ENCODE measurements at places on chromosomes 1 and 21.
A peak's percentile ranks its signal among the peaks of the same experiment; 100 is the strongest.

- peak; percentile 62 for DNase-seq
These were observed 5.4 kb downstream of the EIF2D start for GRCh38 chr1:206606867-206607266.

GRCh38 chr1:10901891-10902805 is 105.7 kb upstream of the CASZ1 start:
- no peak for DNase-seq

DNA sequence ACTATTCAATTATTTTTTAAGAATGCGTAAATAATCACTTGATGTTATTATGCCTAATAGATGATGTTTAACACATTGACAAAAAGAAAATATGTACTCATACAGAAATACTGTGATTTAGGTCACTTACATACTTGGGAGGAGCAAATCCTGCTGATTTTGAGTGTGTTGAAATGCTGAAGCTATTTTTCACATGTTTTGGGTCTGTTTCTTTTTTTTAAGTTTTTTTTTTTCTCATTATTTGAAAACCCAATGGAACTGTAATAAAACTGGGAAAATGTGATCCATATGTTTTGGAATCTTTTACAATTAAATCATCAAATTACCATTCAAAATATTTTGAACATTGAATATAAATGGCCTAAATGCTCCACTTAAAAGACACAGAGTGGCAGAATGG is 366.2 kb upstream of the ADAMTS5 start:
- DNase-seq: no peak

- DNase-seq: no peak
These were observed 443.1 kb upstream of the DAB1 start for GRCh38 chr1:57866998-57867397.

DNA sequence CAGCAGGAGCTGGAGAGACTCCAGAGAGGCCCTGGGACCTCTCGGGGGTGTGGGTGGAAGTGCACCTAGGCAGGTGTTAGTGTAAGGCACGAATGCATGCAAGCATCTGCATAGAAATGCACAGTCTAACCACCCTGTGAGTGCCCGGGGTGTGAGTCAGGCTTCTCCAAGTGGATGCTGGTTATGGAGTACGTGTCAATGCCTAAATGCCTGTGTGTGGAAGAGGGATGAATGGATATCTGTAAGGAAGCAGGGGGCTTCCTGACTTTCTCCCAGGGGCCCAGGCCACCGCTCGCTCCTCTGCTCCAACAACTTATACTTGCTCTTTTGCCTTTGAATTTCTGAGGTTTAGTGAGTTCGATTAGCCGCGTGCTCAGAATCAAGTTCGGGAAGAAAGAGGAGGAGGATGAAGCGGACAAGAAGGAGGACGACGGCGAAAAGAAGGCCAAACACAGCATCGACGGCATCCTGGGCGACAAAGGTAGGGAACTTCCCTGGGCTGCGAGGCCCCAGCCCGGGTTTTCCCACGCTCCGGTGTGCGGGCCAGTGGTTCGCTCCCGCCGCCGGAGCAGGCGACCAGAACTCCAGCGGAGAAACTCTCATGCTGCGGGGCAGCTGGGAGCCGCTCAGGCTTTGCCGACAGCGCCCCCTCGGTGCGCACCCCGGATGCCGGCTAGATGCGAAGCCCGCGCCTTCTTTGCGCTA is 5.4 kb downstream of the PAX7 start:
- peak; percentile 56 for DNase-seq

DNA sequence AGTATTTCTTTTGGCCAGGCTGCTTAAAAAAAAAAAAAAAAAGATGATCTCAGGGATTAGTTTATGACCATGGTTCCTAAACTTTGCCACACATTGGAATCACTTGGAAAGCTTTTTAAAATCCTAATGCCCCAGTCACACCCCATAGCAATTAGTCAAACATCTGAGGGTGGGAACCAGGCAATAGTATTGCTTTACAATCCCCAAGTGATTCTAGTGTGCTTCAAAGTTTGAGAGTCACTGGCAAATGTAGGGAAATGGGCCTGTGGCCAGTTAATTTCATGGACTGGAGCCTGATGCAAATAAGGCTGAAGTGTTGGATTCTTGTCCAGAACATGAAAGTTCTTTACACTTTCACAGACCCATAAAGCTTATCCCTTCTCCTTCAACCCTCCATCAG is 374.6 kb upstream of the ESRRG start:
- no peak for DNase-seq
